ENCODE measurements at places on chromosomes 5 and 9.

DNA sequence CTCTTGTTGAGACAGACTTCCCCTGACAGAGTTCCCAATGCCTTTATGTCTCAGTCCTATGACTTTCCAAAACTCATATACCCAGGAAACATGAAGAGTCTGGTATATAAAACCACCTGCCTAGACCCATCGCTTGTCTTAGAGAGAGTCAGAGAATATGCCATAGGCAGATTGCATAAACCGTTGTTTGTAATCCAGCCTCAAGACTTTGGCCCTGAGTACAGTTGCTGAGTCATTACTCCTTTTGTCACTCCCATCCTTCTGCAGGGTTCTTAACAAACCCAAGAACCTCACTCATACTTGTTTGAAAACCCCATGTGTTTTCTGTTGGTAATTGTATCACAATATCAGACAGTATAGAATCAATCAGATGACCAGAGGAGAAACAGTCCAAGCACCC is 616.3 kb downstream of the SLCO4C1 start:
- no peak for DNase-seq

GRCh38 chr9:130426883-130427282 is 17.9 kb upstream of the ASS1 start:
- DNase-seq, result no peak

GRCh38 chr9:1210954-1211353 is 160.8 kb downstream of the DMRT2 start:
- no peak for DNase-seq

GRCh38 chr5:88685591-88686541 is 197.1 kb downstream of the MEF2C start:
- DNase-seq, result no peak

- no peak for DNase-seq
Measured at GRCh38 chr5:5158472-5158895, 18.4 kb downstream of the ADAMTS16 start.

GRCh38 chr9:106632621-106633020 is 230.3 kb upstream of the ZNF462 start:
- DNase-seq, result no peak

- DNase-seq, result peak; percentile 42
Measured at GRCh38 chr5:140245341-140245740, 57.6 kb downstream of the PFDN1 start.
